ENCODE measurements at places on chromosomes 6 and 20.

GRCh38 chr20:37313546-37314091 is 24.2 kb downstream of the MANBAL start:
- no peak for DNase-seq

GRCh38 chr6:139173172-139173571 is 38.3 kb downstream of the HECA start:
- peak; percentile 78 for DNase-seq

GRCh38 chr20:53752583-53752970 is 158.9 kb upstream of the ZNF217 start:
- DNase-seq, result no peak

- DNase-seq, result no peak
Observed at GRCh38 chr6:105819745-105820144, 266.4 kb upstream of the PRDM1 start.

DNA sequence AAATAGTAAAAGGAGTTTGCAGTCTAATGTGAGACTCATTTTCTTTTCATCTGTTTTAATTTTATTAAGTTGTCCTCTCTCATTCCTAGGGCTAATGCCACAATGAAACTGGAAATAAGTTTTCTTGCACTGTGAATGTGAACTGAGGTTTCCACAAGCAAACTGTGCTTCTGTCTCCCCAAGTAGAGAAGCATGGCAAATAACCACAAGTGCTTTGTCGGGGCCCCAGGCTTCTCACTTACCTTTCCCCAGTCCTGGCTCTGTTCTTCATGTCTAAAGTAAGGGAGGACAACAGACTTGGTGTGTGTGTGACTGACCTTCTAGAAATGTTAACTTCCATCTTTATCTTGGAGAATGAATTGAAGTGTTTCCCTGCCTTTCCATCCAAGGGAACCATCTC is 80.8 kb downstream of the CBFA2T2 start:
- DNase-seq, result no peak

DNA sequence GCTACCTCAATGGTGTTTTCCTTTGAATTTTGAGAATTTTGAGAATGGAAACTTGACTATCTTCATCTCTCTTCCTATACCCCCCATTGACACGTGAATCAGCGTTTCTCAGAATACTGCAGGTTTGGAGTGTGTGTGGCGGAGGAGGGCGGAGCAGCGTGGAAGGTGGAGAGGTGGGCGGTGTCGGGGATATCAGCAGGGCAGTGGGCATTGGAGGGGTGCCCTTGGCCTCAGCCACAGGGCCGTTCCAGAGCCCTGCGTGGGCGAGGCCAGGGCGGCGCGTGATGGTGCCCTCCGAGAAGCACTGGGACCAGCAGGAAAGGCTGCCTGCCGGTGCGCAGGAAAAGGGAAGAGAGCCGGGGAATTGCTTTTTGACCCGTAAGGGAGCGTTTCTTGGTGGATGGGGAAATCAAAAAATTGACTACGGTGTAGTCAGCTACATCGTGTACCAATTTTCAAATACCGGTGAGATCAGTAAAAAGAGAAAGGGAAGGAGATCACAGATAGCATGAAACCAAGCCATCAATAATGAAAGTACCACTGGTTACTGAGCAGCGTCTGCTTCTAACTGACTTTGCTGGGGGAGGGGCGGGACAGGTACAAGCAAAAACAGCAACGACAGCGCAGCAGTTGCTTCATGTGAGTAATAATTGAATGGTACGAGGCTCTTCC is 82.7 kb upstream of the DUSP22 start:
- DNase-seq, result peak; percentile 60

DNA sequence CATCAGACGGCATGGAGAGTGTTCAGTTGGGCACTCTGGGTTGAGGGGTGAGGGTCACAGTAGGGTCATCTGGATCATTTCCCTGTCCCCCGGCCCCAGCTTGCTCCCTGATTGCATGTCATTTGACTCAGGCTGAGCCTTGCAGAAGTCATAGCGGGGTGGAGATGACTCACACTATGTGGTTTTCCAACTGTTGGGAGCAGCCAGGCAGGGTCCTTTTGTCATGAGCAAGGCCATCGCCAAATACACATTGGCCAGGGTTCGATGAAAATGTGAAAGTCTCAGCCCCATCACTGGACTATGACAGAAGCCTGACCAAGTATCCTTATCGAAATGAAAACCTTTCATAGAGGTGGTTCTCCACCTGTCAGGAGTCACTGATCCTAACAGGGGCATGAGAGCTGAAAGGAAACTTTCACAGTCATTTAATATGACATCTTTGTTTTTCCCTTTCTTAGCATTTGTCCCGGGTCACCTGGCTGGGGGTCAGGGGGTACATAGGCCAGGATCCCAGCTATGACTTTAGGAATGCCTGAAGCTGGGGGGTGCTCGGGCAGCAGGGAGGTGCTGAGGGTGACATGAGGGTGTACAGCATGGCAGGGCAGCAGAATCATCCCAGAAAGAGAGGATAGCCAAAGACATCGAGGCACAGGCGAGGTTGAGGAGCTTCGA is 70.2 kb upstream of the CD93 start:
- DNase-seq, result no peak

DNA sequence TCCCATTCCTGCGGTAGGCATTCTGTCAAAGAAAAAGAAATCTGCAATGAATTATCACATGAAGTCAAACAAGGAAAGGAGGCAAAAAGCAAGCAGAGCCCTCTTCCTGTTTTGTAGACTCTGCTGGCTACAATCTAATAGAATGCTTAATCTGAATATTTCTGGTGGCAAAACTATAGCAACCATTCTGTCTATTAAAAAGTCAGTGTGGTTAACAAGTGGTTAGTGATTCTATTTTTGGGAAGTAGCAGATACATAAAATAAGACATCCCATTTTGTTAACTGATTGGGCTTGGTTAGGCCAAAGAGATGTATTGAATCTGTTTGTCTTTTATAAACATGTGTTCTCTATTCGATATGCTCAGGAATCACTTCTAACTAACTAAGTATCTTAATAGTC is 442.3 kb downstream of the CDC5L start:
- DNase-seq, result peak; percentile 21

DNA sequence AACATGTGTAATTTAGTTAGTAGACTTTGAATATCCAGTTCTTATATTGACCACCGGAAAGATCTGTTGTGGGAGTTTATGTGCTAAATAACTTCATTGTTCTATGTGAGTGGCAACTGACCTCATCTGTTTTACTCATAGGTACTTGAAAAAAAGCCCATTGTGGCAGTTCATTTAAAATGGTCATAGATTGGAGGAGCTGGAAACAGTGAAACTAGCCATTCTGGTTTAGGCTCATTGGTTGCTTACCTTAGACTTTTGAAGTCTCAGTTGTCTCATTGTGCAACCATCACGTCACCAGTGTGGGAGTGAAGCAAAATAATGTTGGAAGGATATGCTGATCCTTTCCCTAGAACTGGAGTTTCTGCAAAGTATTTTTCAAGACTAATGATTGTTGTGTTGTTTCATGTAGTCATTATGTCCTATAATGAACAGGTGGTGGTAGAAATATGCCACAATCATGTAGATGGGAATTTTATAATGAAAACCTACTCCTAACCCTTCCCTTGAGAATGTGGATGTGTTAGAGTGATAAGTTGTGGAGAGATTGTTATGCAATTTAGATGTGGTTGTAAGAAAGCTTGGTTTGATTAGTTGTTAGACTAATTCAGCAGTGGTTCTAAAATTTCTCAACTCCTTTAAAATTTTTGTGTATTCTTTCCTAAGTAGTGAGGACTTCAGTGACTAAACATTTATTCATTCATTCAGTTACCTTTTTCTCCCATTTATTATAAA is 18.3 kb downstream of the DSP start:
- no peak for DNase-seq

DNA sequence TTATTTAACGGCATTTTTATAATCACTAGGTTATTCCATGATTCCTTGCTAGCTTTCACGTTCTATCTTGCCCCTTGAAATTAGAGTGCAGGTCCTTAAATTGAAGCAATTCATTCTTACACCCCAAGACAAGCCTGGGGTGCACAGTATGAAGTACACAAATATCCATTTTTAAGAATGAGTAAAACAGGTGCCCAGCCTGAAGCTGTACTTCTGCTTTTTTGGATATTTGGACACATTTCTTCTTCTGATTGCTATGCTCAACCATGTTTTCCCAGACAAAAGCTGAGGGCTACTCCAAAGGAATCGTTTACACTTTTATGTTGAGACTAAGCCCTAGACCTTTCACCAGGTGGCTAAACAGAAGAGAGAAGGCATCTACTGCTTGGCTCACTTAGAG is 7.9 kb upstream of the TAGAP start:
- no peak for DNase-seq

- no peak for DNase-seq
Observed at GRCh38 chr6:87514831-87515230, 42.1 kb downstream of the SLC35A1 start.

GRCh38 chr6:48069280-48069679 is 41.7 kb downstream of the PTCHD4 start:
- DNase-seq, result no peak

- DNase-seq, result no peak
Observed at GRCh38 chr6:97524811-97525210, 241.8 kb upstream of the MMS22L start.

DNA sequence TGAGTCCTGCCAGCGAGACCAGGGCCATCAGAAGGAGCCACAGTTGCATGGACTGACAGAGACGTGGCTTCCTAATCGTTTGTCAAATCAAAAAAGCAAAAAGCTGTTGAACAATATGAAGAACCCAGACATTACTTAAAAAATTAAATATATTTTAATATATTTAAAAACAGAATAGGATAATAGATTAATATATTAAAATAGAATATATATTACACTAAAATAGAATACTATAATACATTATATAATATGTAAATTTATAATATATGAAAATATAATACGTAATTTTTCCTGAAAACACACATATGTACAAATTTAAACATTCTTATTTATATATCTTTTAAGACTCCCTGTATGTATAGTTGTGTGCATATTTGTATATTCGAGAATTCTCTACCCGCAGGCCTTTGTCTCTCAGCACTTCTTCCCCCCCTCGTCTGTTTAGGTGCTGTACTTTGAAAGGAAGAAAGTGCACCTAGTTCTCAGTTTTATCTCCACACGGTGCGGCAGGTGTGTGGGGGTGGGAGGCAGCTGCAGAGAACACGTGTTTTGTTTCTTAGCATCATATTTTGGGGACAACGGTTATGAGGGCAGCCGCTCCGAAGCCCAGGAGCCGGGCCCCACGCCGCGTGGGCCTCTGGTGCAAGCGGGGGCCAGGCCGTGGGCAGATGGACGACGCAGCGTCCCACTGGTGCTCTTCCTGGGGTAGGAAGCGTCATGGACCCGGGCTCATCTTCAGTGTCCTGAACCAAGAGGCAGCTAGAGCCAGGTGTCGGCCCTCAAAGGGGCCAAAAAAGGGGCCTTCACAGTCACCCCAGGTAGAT is 72.2 kb upstream of the MPC1 start:
- no peak for DNase-seq

DNA sequence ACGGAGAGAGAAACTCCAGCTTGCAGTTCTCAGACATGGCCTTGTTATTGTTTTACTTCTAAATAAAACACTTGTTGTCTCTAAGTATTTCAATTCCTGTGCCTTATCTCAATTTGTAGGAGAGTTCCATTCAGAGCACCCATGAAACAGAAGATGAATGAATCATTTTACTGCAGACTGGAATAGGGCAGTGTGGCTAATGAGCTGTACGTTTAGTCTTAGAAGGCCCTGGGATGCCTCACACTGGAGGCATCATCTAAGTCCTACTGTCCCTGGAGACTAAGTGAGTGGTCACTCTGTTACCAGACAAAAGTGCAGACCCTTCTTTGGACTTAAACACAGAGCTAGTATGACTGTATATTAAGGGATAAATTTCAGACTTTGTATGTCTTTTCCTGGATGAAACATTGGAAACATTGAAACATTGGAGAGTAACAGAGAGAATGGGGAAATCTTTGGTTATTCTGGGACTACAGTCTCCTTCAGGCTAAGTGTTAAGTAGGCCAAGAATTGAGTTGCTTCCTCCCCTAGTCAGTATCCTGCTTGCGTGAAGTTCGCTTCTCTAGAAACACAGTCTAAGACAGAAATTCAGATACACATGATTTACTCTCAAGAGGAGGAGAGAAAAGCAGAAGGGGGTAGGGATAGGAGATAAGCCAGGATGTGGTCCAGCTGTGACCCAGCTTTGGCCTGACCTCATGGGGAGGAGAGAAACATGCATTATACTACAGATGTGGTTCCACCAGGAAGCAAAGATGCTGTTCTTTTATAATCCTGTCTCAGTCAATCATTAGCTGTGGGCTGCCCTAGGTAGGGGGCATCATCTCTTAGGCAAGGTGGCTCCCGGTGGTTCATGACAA is 167.4 kb upstream of the BMP2 start:
- DNase-seq, result no peak

DNA sequence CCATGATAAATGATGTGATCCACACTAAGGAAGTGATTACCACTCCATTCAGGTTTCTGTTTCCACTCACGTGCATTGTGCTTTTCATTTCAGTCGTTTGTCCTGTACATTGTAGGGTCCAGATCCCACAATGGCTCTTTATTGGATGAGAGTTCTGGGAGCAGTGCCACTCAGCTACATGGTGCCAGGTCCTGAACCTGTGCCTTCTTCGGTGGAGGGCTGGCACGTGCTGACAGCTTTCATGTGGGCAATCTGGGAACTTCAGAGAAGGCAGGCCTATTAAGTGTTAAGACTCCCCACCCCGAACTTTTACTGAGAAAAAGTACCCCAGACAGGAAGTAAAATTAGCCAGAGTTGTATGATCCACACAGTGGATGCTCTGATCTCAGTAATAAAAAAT is 255.0 kb downstream of the ESR1 start:
- no peak for DNase-seq

DNA sequence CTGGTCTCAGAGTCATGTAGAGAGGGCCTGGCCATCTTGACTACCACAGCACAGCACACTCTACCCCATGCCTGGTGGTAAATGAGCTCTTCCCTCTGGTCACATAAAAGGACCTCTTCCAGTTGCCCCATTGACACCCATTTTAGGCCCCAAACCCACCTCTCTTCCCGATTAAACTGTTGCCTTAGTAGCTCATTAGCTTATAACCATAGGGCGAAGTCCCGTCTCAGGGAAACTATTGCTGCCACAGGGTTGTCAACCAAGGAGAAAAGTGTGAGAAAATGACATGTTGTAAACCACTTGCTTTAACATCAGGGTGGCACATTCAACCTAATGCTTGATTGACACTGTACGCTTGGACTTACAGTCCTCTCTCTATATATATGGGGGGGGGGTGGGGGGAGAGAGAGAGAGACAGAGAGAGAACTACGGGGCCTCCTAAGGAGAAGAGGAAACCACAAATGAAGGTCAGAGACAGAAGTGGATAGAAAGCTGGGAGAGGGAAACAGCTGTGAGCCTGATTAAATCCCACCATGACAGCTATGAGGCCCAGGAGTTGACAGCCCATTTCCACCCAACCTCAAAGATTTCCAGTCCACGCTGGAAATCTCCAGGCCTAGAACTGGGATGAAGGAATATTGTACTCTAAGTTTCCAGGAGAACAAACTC is 14.9 kb upstream of the BTN1A1 start:
- no peak for DNase-seq
